ENCODE measurements at places on chromosomes 11 and 22.
A peak's percentile ranks its signal among the peaks of the same experiment; 100 is the strongest.

GRCh38 chr11:60835534-60835846, 6.4 kb upstream of the CCDC86 start:
- peak; percentile 72 for DNase-seq

GRCh38 chr11:125025968-125026367, 37.1 kb upstream of the SLC37A2 start:
- DNase-seq: no peak

GRCh38 chr11:74297484-74297883, 14.0 kb downstream of the P4HA3 start:
- DNase-seq: no peak

- DNase-seq: no peak
Measured at GRCh38 chr22:17767233-17768065, 6.8 kb downstream of the BID start.

DNA sequence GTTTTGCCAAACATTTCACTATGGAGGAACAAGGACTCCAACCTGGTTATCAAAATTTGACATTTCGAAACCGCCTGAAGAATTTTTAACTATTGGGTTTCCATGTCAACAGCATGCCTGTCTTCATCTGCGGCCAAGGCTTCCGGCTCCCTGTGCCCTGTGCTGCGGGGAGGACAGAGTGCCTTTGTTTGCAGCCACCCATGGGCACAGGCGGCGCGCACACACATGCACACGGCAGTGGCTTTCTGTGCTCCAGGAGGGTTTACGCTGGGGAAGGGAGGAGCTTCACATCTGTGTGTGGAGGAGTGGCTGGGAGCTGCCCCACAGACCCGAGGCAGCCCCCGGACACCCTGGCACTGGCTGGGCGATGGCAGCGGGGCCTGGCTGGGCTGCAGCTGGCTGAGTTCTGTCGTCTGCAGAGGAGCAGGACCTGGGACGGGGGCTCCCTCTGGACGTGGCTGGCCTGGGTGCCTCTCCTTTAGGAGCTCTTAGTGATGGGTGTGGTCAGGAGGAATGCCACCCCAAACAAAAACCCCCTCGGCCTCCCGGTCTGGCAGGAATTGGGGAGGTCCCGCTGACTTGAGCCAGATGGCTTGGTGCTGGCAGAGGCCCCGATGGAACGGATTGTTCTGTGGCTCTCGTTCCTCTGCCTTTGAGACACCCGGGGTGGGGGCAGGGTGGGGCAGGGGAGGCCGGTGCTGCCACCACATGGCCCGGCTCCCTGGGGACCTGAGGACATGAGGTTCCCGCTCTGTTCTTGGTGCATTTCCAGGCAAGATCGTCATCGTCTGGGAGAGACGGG, 1290.9 kb downstream of the BRD1 start:
- no peak for DNase-seq

GRCh38 chr11:130381317-130381716, 47.1 kb downstream of the ADAMTS8 start:
- DNase-seq: no peak

GRCh38 chr22:42470366-42471082, 38.3 kb upstream of the NFAM1 start:
- DNase-seq: no peak

GRCh38 chr11:115642660-115643059, 138.4 kb upstream of the CADM1 start:
- no peak for DNase-seq

DNA sequence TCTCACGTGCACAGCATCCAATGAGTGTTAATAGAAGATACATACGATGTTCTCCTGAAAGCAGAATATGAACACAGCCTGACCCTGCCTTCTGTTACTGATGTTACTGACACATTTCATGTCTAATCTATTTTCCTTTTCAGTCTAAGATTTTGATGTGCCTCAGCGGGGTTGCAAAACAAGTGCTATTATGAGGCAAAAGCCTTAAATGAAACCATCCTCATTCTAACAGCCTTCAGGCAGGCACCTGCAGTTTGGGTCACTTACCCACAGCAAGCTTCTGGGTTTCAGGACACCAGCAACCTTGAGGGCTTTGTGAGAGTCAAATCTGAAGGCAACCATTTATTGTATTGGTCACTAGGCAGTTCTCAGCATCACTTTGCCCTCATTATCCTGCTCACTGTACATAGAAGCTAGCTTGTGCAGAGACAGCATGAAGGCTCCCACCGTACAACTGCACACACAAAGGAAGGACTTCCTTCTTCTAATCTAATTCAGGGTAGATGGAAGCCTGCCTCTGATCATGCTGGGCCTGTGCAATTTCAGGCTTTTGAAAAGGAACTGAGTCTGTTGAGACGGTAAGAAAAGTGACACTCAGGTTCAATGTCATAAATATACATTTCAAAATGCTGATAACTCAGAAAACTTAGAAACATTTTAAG, 183.2 kb upstream of the PITPNB start:
- no peak for DNase-seq

DNA sequence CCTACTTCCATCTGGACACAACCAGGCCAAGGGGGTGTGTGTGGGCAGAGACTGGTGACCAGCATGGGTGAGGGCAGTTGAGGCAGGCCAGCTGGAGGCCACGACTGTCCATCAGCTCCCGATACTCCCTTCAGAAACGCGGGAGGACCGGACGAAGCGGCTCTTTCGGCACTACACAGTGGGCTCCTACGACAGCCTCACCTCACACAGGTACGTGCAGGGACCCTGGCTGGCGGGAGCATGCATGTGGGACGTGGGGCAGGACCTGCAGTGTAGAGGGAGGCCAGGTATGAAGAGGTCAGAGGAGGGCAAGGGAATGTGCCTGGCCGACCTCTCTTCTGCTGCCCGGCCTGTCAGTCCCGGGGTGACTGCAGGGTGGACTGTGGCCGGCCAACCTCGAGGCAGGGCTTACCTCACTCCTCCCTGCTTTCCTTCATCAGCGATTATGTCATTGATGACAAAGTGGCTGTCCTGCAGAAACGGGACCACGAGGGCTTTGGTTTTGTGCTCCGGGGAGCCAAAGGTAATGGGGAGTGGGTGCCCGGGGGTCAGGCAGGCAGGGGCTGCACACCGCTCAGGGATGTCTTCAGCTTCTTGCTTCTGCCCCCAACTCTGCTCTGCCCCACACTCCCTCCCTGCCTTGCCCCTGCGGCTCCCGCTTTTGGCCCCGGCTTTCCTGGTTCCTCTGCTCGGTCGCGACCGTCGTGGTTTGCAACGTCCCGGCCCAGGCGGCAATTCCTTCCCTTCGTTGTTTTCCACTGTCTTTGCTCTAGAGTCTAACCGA, 31.3 kb downstream of the SHANK3 start:
- DNase-seq: no peak

DNA sequence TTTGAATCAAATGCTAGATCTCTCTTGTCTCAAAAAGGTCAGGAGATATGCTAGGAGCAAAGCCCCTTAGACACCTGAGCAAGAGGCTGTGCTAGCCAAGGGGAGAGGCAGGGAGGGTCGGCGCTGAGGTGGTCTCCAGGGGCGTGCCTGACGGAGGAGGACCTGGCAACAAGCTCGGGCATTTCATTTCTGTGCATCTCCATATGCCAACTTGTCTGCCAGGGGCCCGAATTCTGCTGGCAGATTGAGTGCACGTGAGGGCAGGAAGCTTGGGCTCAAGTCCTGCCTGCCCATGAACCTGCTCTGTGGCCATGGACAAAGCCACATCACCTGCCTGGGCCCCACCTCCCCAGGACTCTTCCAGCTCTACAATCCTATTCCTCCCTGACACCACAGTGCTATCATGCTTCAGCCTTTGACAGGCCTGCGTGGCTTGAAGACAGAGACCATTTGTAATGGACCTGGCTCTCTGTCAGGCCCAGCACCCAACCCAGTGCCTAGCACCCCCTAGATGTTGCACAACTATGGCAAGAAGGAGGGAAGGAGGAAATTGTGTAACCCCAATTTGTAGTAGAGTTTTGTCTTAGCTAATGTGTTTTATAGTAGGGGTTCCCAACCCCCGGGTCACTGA, 16.3 kb upstream of the VSIG10L2 start:
- DNase-seq: no peak

DNA sequence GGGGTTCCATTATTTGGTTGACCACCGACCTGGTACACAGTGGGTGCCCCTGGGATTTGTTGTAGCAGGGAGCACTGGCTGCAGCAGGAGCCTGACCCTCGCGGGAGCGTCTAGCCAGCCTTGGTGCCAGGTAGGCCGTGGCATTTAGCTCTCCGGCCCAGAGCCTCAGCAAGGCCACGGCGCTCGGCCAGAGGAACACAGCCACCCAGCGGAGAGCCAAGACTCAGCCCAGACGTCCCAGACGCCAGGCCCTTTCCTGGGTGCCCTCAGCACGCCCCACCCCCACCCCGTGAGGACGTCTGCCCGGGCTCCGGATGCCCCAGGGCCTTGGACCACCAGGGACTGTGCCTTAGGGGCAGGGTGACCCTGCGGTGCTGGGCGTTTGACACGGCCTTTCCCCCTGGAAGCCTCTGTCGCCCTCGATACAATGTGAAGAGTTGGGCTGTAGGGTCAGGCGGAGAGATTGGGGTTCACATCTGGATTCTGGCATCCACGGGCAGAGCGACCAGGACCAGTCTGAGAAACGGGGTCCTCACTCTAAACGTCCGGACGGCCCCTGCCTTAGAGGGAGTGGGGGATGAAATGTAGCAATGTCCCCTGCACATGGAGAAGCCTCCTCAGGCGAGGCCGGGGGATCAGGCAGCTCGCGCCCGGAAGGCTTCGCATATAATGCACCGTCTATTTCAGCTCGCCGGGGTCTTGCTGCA, 99.2 kb upstream of the FGF3 start:
- DNase-seq: no peak

- DNase-seq: no peak
Measured at GRCh38 chr11:35887737-35888136, 56.1 kb upstream of the LDLRAD3 start.

GRCh38 chr22:46047226-46047625, 70.3 kb upstream of the WNT7B start:
- no peak for DNase-seq

- peak; percentile 85 for DNase-seq
Measured at GRCh38 chr11:72072348-72072747, 8.0 kb downstream of the NUMA1 start.

DNA sequence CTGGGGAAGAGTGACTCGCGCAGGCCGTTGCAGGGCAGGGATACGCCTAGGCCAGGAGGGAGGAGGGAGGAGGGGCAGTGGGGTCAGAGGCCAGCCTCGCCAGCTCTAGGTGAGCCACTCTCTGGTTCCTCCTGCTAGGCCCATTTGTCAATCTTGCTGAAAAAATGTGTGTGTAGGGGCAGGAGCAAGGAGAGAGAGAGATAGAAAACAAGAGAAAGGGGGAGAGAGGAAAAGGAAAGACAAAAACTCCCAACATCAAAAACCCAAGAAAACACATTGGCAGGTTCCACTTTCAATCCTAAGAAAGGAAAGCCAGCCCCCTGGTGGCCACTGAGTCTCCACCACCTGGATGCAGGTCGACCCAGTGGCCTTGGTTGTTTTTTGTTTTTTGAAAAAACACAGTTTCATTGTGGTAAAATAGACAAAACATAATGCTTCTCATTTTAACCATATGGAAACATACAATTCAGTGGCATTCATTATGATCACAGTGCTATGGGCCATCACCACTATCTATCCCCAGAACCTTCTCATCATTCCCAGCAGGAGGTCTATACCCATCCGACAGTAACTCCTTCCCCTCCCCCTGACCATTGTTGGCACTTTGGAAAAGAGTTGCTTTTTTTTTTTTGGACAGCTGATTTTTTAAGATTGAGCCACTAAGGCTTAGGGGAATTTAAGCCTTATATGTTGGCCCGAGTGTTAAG, 10.9 kb downstream of the OMP start:
- DNase-seq: peak; percentile 46

GRCh38 chr11:6856871-6857270, 6.0 kb upstream of the OR10A2 start:
- DNase-seq: peak; percentile 38

DNA sequence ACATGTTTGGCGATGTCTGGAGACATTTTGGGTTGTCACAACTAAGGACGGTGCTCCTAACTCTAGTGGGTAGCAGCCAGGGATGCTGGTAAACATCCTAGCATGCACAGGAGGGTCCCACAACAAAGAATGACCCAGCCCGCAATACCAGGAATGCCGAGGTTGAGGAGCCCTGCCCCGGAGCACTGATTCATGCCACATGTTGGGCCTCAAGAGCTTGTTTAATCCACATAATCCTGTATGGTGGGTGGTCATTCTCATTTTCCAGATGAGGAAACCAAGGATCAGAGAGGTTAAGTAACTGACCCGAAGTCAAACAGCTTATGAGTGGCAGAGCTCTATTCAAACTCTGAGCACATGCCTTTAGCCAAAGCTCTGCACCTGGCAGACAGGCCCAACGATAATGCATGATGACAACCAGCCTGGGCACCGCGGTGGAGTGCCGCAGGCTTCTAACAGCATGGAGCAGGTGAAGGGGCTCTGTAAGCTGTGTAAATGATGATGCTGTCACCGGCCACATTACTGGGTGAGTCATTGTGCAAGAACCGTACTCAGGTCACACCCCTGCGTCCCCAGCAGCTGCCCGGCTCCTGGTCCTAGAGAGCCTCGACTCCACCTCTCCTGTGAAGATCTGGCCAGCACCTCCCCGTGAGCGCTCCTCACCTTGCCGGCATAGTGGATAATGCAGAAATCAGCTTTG, 58.6 kb downstream of the APOL1 start:
- DNase-seq: peak; percentile 42

DNA sequence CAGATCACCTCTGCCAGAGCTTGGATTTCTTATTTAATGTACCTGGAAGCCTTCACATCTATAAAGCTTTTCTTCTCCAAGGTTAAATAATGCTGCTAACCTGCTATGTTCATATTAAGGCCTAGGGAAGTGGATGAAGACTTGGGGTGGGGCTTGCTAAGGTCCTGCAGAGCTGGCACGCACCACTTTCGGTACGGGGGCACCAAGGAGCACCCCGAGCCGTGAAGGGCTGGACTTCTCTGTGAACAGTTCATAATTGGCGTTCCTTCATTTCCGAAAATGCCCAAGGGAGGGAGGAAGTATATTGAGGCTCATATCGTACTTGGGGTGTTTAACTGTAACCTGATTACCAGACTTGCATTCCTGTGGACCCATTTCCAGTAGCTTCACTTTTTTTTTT, 59.6 kb downstream of the ST14 start:
- DNase-seq: no peak

DNA sequence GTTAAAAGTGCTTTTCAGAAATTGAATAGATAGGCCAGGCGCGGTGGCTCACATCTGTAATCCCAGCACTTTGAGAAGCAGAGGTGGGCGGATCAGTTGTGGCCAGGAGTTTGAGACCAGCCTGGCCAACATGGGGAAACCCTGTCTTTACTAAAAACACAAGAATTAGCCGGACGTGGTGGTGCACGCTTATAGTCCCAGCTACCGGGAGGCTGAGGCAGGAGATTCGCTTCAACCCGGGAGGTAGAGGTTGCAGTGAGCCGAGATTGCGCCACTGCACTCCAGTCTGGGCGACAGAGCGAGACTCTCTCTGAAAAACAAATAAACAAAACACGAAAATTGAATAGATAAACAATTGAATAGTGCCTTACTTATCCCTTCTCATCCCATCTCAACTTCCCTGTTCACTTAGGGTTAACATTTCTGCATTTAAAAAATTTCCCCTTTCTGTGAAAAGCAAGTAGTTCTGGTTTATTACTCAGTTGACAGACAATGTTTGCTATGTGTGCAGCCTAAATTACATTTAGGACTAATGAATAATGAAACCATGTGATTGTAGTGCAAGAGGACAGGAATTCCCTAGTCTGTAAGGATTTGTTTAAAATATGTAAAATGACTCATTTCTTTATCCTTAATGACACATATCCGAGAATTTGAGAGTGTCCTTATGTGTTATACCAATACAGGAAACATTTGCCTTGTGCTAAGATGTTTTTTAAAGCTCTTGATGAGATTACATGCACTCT, 6.0 kb downstream of the RNF169 start:
- DNase-seq: no peak

- DNase-seq: no peak
Measured at GRCh38 chr11:68837583-68838571, 3.8 kb downstream of the CPT1A start.

GRCh38 chr11:7451520-7451919, 33.8 kb upstream of the OLFML1 start:
- no peak for DNase-seq
